Fibroblast of villous mesenchyme (primary cell): ENCODE measurements at places on chromosomes 2 and 18.

DNA sequence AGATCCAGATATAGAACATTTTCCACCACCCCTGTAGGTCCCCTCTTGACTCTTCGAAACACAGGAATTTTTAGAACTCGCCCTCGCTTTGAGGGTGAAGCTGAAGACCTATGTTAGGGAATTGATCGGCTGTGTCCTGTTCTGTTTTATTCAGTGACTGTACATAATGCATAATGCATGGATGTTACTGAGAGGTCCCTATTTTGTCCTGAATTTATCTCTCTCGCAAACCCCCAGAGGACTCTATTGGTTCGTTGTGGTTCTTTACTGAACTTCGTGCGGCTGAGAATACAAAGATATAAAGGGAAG is 431 bp upstream of the EIF5B start:
- DNase-seq = no peak

GRCh38 chr2:202006301-202006700 is 27.4 kb upstream of the FZD7 start:
- DNase-seq = no peak

GRCh38 chr18:79819064-79819967 is 21.6 kb downstream of the KCNG2 start:
- DNase-seq = no peak

DNA sequence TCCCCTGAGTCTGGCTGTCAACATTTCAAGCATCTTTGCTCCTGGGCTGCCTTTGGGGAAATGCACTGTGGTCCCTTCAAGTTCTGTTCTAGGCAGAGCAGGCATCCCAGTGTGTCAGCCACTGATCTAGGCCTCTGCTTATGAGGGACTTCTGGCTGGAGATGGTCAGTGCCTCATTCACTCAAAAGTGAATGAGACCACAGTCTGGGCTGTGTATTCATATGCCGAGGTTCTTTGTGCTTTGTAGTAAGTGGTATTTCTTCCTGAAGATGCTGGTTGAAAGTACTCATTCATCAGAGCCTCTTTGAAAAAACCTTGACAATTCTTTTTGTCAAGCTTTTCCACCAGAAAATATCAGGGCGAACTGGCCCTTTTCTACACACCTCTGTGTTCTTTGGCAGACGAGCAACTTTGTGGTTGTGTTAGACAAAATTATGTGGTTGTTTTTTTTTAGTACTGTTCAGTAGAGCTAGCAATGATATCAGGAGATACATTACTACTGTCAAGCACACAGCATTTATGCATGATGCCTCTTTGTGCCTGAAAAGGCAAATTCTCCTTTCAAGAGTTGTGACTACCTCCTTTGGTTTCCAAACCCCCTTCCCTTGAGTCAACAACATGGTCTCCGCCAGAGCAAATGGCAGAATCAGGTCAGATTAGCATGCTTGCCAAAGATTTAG is 510.9 kb upstream of the NRP2 start:
- DNase-seq = no peak

DNA sequence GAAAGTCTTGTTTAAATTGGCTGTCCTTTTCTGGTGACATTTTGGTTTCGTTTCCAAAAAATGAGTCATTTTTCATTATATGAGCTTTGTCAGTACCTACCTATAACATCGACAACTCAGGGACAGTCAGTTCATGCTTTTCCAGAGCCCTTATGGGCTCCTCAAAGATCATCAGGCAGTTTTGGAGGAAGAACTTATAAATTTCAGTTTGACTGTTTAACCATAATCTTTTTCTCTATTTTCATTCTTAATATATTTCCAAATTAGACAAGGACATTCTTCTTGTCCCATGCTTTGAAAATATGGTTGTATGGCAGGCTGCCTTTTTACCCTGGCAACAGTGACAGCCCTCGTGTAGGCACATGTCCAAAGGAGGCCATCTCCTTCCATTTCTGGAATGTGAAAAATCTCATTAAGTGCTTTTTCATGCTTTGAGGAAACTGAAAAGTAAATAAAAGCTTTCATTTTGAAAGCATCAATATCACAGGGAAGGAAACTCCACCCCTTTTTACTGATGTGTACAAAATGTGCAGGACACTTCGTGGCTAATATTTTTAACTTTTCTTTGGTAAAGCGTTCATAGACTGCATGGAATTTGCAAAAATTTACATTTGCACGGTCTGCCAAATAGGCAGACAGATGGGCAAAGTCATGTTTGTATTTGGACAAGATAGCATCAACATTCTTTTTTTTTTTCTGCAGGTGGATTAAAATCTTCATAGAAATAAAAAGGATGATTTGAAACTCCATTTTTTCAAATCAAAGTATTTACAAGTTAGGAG is 7.2 kb upstream of the PROC start:
- peak; percentile 74 for DNase-seq

GRCh38 chr18:78643004-78643403 is 336.6 kb upstream of the SALL3 start:
- no peak for DNase-seq

DNA sequence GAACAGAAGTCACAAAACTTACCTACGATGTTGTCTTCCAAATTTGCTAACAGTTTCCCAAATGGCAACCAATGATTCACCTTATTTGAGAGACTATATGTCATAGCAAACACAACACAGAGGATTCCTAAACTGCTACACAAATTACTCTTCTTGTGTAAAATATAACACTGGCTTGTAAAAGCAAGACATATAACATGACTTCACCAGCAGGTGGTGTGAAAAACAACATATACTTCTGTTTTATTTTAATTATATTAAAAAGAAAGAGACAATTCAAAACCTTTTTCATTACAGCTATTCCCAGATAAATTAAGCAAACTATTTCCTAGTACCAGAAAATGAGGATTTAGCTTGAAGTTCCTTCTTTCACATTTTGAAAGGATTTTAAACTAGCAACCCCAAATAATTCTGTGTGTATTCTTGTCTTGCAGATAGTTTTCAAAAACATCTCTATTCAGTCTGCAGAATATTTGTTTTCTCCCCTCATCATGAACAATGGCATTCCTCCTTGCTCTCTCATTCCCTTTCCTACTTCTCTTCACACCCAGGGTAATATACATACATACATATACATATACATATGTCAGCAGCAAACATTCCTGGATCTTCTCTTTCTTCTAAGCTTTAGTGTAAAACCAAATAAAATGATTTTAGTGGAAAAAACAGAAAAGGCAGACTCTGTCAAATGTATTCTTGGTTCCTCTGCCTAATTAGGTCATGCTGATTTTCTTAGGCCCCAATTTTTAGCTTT is 62.1 kb downstream of the SCN3A start:
- peak; percentile 1 for DNase-seq

DNA sequence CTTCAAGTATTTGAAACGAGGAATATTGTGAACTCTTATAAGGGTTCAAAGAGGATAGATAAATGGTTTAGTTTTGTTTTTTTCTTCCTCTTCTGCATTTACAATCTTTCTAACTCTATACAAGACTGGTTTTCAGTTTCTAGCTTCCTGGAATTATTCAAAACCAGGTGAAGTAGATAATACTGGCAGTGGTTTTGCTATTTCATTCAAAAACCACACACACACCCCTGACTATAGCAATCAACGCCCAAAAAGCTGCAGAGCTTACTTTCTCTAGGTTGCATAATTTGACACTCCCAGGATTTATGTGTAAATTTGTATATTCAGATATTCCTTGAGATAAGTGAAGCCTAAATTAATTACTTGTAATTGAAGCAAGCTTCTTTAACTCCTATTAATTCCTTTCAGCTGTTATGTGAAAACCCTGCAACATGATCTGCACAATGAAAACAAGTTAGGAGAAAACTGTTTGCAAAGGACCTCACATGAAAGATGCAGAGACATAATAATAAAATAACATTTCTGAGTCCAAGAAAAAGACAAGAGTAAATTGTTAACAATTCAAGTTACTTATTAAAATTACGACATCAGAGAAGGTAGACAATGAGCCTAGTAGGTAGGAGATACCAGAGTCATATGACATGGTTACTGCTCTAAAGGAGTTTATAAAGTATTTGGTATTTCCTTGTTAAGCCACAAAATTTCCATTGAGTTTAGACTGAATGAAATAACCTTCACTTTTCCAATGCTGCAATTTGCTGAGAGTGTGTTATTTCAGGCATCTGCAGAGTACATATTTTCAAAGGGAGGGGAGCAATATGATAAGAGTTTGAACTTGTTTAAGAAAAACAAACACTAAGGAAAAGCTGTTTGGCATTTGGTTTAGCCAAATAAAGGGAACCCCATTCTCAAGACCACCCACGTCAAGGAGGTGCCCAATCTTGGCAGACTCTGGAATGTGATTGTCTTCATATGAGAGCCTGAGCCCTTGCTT is 1.6 kb upstream of the NFE2L2 start:
- peak; percentile 60 for DNase-seq

- peak; percentile 1 for DNase-seq
Measured at GRCh38 chr18:43751835-43752234, 474.5 kb upstream of the SYT4 start.

GRCh38 chr2:220775856-220776488 is 796.1 kb downstream of the EPHA4 start:
- DNase-seq = no peak

- DNase-seq = no peak
Measured at GRCh38 chr2:119647440-119648169, 31.4 kb upstream of the TMEM177 start.

- DNase-seq = no peak
Measured at GRCh38 chr2:194494401-194494800, 1162.6 kb upstream of the SLC39A10 start.

GRCh38 chr18:37613253-37613565 is 47.6 kb upstream of the CELF4 start:
- no peak for DNase-seq

DNA sequence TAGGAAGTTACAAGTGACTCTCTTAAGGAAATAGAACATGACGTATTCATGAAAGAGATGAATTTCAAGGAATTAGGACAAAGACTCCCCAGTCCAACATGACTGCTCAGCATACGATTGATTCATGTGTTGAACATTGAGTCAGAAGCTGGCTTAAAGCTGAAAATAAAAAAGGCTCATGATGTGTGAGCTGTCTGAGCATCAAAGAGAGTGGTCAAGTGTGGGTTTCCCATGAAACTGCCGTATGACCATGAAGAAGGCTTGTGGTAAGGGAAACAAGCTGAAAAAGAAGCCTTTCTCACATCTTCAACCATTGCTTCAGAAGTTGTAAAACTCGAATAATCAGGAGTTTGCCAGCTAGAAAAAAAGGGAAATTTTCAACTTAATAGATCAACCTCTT is 201.9 kb upstream of the APCDD1 start:
- DNase-seq = no peak

DNA sequence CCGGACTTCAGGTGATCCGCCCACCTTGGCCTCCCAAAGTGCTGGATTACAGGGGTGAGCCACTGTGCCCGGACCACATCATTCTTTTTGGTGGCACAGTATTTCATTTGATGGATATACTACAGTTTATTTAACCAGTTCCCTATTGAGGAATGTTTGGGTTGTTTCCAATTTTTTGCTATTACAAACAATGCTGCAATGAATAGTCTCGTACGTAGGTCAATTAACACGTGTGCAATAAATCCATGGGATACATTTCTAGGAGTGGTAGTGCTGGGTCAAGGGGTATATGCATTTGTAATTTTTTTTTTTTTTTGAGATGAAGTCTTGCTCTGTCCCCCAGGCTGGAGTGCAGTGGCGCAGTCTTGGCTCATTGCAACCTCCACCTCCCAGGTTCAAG is 28.4 kb upstream of the XPO1 start:
- no peak for DNase-seq

DNA sequence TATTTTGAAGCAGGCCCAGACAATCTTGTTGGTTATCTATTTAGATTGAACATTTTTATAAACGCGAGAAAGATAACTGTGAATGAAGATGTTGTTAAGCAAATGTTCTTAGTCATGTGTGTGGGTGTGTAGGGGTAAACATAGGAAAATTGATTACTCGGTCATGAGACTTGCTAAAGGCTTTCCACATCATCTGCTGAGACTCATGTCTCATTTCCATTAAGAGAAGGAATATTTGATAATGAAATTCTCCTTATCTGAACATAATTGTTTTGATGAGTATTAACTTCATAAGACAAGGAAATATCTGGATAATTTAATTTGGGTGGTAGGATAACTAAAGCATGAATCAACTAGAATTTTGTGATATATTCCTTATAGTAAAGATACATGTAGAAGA is 19.7 kb downstream of the CCDC102B start:
- peak; percentile 55 for DNase-seq

DNA sequence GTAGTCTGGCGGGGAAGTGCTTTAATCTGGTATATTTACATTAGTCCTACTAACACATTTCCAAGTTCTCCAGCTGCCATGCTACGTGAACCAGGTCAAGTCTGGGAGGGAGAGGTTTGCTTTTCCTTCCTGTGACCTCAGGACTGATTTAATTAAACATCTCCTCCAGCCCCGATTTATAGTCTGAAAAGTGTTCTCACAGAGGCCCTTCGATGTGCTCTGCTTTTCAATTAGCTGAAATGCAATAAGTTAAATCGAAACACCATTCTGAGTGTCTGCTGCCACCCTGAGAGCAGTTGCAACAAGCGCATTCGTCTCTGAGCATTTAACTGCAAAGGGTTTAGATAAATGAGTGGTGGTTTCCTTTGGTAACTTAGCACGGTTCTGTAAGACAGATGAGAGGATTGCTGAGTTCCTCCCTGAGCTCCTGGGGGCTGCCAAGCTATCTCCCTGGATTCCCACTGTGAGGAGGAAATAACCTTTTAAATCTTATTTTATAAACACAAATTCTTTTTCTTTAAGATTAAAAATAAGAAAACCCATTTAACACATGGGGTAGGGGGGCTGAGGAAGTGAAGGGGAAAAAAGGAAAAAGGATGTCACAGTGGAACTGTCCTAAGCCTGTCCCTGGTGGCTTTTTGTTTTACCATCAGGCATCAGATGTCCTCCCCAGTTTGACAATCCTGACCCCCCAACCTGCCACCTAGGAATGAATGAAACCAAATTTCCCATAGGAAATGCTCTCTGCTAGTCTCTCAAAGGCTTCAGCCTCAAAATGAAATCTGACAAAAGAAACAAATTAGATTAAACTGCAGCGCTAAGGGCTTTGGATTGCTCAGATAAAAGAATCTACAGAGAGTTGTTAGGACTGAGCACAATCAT is 56.5 kb upstream of the CREB1 start:
- DNase-seq = peak; percentile 84

DNA sequence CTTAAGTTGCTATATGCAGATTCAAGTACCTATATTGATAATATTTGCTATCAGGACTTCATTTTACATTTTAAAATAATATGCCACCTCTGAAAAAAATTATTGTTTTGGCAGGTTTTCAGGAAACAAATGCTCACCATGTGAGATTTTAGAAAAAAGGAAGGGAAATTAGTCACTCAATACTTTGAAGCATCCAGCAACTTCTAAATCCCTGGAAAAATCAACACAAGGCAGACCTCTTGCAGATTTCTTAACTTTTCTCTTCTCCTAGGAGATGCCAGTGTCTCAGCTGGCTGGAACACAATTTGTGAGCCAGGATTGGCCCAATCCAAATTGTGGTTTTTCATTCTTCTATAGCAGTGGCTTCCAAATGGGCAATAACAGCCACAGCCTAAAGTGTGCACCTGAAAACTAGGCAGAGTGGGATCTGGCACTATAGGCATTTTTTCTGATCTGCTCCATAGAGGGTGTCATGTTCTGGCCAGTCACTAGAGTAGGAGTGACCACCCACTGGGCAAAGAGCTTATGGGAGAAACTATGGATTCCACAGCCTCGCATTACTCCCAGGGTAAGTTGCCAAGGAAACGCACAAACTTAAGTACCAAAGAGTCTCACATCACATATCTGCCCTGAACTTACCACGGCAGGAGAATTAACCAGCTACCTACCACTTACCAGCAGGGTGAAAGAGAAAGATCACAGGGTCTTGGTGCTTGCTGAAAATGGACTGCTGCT is 28.1 kb upstream of the THOC1 start:
- no peak for DNase-seq

- DNase-seq = peak; percentile 72
Measured at GRCh38 chr2:109164739-109165221, 35.8 kb downstream of the SH3RF3 start.

- no peak for DNase-seq
Measured at GRCh38 chr2:69080071-69080470, 67.1 kb downstream of the ANTXR1 start.
